ENCODE measurements at places on chromosomes 2 and 18.
A peak's percentile ranks its signal among the peaks of the same experiment; 100 is the strongest.

- DNase-seq, result no peak
These were observed 148.6 kb downstream of the MAIP1 start for GRCh38 chr2:200104015-200104414.

DNA sequence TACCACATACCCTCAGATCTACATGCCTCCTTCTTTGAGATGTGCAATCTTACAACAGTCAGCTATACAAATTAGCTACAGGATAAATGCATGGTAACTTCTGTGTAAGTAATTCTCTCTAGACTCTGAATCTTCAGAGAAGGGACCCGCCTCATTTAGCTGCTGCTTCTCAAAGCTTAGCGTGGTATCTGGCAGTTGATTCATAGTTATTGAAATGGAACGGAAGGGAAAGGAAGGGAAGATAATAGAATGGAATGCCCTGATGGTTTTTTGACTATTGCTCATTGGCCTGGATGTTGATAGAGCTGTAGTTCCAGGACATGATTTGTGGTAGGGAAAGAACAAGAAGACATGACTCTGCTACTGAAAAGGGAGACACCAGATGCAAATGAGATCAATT is 498.1 kb upstream of the CRIM1 start:
- no peak for DNase-seq

- DNase-seq, result no peak
These were observed 399.8 kb downstream of the TXNL1 start for GRCh38 chr18:56238576-56238975.

DNA sequence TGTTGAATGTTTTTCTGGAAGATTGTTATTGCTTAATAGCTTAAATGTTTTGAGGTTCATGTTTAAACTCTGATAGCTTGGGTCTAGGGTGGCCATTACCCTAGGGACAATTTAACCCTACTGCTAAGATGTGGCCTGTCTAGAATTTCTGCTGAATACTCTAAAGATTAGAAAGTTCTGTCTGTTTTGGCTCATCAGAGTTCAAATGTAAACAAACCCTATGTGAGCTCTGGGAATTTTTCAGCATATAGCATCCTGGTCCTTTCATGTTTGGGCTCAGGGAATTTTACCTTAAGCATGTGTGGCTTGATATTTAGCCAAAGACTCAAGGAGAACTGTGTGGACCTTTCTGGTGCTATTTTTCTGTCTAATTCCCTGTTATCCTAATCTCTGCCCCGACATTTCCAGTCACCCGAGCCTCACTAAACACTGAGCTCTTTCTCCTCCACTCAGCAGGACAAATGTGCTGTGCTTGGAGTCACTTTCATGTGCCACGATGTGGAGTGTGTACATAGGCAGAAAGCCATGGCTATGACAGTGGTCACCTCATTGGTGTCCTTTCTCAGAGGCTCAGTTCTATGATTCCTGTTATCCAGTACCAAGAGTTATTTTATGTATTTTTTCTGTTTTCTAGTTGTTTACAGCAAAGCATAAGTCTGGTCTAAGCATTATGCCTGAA is 492.5 kb upstream of the SPHKAP start:
- no peak for DNase-seq

GRCh38 chr2:211035548-211036185 is 479.3 kb downstream of the CPS1 start:
- peak; percentile 26 for DNase-seq

- DNase-seq, result no peak
These were observed 80.7 kb downstream of the SDC1 start for GRCh38 chr2:20144196-20144595.

DNA sequence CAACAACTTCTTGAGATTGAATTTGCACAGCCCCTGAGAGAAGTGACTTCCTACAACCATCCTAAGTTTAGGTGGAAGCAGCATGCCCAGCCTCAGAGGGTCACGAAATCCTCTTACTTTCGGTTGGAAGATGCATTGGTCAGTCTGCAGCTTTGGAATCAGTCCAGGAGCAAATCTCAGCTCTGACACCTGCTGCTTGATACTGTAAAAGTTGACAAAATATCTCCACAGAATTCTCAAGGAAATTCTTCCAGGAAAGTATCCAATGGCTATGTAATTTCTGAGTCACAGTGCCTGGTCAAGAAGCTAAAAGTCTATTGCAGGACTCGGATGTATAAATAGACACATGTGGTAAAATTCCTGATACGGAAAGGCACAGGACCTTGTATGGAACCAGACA is 414.5 kb upstream of the GYPC start:
- DNase-seq, result no peak

GRCh38 chr2:88680266-88680902 is 11.1 kb upstream of the RPIA start:
- DNase-seq, result no peak

GRCh38 chr2:224563537-224563936 is 21.6 kb downstream of the CUL3 start:
- no peak for DNase-seq

- no peak for DNase-seq
These were observed 705 bp downstream of the YES1 start for GRCh38 chr18:811182-811891.

DNA sequence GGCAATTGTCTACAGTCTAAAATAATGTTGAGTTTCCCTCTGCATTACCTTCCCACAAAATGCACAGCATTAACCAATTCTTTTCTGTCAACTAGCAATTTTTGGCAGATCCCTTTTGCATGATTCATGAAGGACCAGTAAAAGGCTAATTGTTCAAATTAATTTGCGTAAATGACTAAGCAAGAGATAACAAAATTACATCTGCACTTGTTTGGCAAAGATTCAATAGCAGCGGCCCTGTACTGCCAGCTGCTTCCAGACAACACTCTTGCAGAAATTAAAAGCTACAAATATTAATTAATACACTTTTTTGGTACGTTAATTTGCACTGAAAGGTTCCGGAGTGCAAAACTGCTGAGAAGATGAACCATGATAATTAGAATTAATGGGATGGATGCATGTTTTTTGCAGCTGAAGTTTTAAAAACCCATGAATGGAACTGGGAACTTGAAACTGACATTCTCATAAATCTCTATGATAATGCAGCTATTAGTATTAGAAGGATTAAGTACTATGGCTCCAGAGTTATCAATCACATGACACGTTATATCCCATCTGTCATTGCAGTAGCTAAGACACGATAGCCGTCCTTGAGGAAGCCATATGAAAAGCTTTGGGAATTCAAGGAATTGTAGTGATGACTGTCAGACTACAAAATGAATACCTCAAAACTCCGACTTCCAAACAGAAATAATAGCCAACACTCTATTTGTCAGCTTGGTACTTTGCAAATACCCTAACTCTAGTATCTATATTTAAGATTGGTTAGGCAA is 1268.3 kb upstream of the ACVR2A start:
- no peak for DNase-seq

DNA sequence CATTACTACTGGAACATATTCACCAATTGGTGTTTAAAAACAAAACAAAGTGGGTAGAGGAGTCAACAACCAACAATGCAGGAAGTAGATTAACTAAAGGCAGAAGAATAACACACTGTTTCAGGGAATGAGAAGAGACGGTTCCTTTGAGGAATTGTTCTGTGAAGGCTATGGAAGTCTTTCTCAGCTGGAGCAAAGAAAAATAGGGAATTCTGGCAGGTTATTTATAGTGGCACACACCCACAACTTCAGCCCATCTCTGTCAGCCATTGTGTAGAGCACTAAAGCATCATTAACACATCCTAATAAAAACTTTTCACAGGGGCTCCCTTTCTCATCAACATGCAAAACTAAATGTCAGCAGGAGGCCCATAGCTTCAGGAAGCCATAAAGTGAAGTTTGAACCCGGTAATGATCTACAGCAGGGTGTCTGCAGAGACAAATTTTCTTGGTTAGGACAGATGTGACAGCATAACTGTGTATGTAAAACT is 113.6 kb downstream of the CDH2 start:
- no peak for DNase-seq

DNA sequence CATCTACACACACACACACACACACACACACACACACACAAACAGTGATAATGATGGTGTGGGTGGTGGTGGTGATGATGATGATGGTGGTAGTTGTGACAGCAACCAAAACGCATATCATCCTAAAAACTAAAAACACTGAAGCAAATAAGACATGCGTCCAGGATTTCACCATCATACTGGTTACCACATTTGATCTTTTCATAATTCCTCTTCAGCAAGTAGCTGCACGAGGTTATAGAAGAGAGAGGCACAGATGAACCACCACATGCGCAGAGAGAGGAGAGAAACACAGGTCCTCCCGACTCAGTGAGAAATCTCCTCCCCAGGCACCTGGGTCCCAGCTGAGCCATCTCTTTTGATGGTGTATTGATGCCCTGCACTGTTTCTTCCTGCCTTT is 393.3 kb downstream of the METTL4 start:
- no peak for DNase-seq

- no peak for DNase-seq
These were observed 1.9 kb upstream of the NABP1 start for GRCh38 chr2:191675807-191676721.

DNA sequence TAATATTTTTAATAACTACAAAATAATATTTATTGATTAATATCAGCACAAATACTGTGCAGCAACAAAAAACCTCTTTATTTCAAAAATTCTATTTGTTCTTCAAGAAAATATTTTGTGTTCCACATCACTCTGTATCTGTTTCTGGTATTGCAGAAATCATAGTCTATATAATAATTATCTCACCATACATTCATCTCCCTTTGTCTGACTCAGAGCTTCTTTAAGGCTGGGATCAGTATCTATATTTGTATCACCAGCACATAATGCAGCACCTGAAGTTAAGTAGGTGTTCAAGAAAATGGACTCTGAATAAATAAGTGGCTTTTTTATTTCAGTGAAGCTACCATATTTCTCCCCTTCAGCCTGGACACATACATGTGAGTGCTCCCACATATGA is 1.6 kb upstream of the MARCHF4 start:
- DNase-seq, result no peak

GRCh38 chr2:189142893-189143759 is 36.4 kb downstream of the COL5A2 start:
- peak; percentile 47 for DNase-seq

- no peak for DNase-seq
These were observed 150.2 kb downstream of the PARD3B start for GRCh38 chr2:204695506-204695905.

- no peak for DNase-seq
These were observed 51.8 kb downstream of the FSIP2 start for GRCh38 chr2:185790361-185790760.

DNA sequence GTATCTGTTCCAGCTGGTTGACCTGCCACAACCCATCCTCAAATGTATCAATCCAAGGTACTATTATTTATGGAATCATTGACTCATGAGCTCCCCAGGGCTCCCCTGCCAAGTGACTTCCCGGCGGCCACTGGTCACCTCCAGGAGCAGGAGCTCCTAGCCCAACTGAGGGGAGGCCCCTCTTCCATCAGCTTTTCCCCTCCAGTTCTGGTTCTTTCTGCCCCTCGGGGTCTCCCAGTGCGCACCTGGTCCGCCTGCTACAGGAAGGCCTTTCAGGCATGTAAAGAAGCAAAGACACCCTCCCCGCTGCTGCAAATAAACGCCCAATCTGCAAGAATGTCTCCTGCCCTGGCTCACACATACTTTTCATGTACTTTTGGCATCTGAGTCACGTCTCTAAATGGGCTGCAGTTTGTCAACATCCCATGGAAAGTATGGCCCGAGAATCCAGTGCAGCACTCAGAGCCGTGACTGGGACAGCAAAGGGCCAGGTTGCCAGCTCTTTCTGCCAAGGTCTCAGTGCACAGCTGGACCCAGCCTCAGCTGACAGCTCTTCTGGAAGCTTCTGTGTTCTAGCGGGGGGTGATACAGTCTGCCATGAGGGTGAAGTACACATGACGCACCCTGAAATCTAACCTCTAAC is 41.4 kb downstream of the KLHL29 start:
- DNase-seq, result no peak

- peak; percentile 34 for DNase-seq
These were observed 500 bp downstream of the CCNYL1 start for GRCh38 chr2:207711750-207712530.

GRCh38 chr2:17876590-17876989 is 1.9 kb upstream of the KCNS3 start:
- no peak for DNase-seq

- DNase-seq, result no peak
These were observed 140.9 kb downstream of the TWIST2 start for GRCh38 chr2:238988752-238989151.

DNA sequence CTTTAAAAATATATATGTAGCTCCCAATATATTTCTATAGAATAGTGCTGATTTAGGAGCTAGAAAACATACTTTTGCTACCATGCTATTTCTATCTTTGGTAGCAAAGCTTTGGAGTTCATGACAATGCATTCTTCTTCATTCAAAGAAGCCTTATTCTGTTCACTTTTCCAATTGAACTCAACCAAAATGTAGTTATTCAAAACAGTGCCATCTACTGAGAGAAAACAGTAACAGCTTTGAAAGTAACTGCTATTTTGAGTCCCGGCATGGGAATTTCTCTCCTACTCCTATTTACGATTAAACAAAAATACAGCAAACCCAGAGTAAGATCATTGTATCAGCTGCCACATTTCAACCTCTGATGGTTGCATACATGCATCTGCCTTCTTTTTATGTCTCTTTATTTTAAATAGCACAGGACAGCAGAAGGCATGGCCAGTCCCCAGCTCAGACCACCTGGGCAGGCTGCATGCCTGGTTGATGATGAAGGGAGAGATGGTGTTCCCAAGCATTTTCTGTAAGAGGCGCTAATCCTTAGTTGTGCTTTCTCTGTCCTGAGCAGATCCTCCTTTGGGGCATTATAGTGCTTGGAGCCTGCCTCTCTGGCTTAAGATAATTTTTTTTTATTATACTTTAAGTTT is 69.7 kb upstream of the SULT1C3 start:
- DNase-seq, result no peak

- no peak for DNase-seq
These were observed 74.4 kb upstream of the EPB41L3 start for GRCh38 chr18:5618047-5618688.

- peak; percentile 88 for DNase-seq
These were observed 8.3 kb downstream of the SLC4A5 start for GRCh38 chr2:74334931-74335333.

DNA sequence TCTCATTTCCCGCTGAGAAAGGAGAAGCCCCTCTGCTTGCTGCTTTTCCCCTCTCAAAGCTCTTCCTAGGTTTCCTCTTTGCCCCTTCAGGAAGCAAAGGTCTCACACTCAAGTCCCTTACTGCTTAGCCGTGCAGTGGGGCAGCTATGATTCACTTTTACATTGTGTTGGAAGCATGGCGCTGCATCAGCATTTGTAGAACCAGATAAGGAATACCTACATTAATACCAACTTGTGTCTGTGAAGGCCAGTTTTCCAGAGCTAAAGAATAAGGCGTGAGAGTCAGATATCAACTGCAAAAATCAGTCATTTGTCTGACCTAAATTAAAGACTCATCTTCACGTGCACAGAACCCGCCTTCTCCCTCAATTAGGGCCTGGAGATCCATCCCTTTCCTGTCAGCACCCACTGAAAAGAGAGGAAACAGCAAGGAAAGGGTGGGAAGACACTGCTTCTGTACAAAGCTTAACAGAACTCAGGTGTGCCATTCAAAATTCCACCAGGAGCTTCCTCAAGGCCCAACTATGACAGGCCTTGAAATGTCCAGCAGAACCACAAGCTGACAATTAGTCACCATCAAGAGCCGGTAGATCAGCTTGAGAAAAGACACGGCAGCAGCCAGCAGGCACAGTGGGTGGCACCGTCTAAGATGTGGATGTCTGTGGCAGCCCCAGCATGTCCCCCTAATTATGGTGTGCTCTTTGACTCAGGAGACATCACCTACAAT is 16.1 kb upstream of the XDH start:
- no peak for DNase-seq
